ENCODE measurements at places on chromosomes 6 and 20. TPM values are rescaled to one million over a fixed set of nuclear protein-coding genes. Genes with fewer than 3 reads are reported as not detected.
A peak's percentile ranks its signal among the peaks of the same experiment; 100 is the strongest.

DSP gene
- total RNA-seq: 9.9 TPM

HMGCLL1 gene
- 35.2 TPM for total RNA-seq

TCEA2 gene
- total RNA-seq: 26.5 TPM

SLC35D3 gene
- 0.36 TPM for total RNA-seq

GGTLC1 gene
- not detected for total RNA-seq

OR11A1 gene
- not detected for total RNA-seq

ADGB gene
- total RNA-seq: 0.36 TPM

- no peak for DNase-seq
These were observed 40.2 kb downstream of the FOXP4 start for GRCh38 chr6:41586252-41587007.

DNA sequence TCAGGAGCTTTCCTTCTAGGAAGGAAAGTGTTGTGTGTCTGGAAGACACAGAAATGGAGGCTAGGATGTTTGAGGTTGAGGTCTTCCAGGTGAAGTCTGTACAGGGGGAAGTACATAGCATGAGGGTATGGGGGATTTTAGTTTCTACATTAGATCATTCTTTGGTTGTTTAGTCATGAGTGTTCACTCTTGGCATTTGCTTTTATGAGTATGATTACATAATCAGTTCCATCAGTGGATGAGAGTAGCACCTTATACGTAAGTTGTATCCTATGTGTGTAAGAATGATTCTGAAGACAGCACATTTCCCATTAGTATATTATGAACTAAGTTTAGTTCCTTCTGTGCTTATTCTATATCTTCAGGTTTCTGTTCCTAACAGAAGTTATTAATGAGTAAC is 1.9 kb downstream of the CDYL start:
- DNase-seq: no peak

- no peak for DNase-seq
These were observed 859.8 kb downstream of the MAFB start for GRCh38 chr20:39829256-39829655.

- DNase-seq: no peak
These were observed 170.7 kb upstream of the SCGN start for GRCh38 chr6:25481267-25481666.

GRCh38 chr20:53555081-53555480 is 38.6 kb downstream of the ZNF217 start:
- DNase-seq: no peak

DNA sequence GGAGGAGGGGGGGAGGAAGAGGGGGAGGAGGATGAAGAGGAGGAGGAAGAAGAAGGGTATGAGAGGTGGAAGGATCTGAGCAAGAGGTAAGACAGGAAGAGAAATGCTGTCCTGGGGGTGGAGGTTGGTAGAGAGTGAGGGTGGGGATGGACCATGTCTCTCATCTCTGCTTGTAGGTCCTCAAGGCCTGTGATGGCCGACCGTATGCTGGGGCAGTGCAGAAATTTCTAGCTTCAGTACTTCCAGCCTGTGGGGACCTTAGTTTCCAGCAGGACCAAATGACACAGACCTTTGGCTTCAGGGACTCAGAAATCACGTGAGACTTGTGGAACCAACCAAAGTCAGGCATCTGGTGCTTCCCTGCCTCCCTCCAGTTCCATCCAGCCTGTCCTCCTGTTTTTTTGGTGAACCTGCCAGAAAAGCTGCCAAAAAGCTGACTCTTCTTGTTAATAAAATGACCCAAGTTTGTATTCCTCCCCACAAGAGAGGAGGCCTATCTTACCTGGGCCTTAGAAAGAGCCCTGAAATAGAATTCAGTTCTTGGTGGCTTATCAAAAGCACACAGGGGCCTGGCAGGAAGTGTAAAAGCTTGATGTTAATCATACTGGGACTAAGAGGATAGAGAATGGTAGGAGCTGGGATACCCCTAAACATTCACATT is 2.5 kb upstream of the C4A start:
- DNase-seq: no peak

- DNase-seq: no peak
These were observed 75.0 kb downstream of the ISM1 start for GRCh38 chr20:13296070-13296469.

GRCh38 chr6:140744659-140745320 is 1370.3 kb upstream of the CITED2 start:
- DNase-seq: no peak

DNA sequence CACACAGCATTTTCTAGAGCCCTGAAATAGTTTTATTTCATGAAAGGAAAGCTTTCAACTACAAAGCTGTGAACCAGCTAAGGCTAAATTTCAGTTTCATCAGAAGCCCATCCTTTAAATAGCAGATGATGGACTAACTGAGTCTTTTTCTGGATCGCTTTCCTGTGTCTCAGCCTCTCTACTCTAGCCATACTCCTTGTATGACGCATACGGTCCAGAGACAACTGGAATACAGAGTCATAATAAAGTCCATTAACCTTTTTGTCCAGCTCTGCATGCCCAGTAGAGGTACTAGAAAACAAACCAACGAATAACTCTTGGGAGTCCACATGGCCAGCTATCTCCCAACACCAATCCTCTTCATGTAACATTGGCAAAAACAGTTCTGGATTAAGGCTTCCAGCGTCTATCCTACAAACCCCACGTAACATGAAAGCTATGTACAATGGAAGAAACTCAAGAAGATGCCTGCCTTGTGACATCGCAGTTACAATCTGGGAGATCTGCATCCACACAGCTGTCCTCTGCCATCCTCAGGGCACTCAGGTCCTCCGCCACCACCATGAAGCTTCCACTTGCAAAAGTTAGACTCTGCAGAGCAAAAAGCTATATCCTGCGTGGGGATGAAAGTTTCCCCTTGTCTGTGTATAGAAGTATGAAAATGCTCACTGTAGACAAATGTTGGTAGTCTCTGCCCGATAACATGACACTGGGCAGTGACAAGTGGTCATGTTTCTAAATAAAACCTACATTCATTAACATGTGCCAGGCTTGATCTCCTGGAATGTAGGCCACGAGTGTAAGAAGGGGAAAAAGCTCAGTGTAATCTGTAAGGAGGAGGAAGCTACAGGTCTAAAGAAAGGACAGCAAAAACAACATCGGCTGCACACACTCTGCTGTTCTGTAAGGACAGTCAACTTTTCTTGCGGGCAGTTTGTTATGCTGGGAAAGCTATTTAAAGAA is 360.4 kb downstream of the ESR1 start:
- peak; percentile 26 for DNase-seq

DNA sequence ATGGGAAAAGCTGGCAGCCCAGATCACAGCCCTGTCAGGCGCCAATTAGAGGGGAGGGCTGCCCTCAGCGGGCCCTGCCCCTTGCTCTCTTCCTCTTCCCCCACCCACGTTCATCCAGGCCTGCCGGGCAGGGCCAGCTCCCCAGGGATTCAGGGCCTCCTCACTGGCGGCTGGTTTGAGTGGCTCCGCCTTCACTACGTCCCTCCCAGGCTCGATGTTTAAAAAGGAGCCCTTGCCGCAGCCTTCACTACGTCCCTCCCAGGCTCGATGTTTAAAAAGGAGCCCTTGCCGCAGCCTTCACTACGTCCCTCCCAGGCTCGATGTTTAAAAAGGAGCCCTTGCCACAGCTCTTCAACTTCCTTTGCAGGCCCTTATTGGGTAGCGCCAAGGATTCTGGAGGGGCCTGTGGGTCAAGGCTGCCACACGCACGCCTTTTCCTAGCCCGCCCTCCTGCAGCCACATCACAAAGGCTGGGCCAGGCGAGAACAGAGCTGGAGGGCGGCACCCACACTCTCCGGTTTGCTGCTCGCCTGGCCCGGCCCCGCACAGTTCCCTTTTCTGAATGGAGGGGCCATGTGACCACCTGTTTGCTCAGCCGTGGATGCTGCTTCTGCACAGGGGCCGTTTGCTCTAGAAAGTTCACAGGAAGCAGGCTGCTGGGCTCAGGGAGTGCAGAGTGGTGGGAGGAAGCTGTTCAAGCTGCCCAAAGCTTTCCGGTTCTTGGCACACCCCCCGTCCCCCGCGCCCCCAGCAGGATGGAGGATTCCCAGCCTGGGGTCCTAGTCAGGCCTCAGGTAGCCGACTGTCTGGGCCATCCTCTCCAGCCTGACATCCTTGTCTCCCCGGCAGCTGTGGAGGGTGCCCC is 1.6 kb downstream of the SLC17A9 start:
- DNase-seq: no peak

GRCh38 chr6:111864138-111865048 is 8.9 kb downstream of the FYN start:
- no peak for DNase-seq

GRCh38 chr6:101666256-101666655 is 272.7 kb downstream of the GRIK2 start:
- no peak for DNase-seq

- no peak for DNase-seq
These were observed 204.8 kb downstream of the TTLL2 start for GRCh38 chr6:167529444-167530335.

DNA sequence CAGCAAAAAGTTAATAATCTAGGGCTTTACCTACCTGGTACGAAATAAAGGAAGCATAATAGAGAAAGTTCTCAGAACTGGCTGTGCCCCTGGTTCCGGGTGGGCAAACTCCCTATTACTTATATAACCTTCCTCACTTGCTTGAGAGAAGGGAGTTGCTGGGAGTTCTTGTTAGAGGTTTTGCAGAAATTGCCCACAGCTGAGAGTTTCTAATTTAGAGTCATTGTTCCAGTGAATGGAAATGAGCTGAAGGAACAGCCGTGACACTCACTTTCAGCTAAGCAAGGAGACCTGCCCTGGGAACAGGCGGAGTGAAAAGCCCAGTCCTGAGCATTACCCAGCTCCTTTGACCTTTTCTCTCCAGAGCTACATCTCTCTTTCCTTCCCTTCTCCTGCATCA is 594.6 kb upstream of the FLRT3 start:
- no peak for DNase-seq

DNA sequence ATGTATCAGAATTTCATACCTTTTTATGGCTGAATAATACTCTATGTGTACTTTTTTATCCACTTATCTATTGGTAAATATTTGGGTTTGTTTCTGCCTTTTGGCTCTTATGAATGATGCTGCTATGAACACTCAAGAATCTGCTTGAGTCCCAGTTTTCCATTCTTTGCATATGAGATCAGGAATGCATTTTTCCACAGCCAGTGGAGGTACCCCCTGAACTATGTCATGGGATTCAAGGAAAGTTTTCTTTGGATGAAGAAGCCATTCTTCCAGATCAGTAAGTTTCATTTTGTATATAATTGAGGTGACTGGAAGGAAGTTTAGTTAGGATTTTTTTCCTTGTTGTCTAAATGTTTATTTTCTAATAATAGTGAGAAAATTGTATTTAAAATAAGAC is 40.9 kb downstream of the NKX2-4 start:
- no peak for DNase-seq

- DNase-seq: no peak
These were observed 664.3 kb downstream of the RFPL4B start for GRCh38 chr6:113011389-113011788.

- DNase-seq: no peak
These were observed 125.8 kb downstream of the MRPL14 start for GRCh38 chr6:44001318-44002066.

DNA sequence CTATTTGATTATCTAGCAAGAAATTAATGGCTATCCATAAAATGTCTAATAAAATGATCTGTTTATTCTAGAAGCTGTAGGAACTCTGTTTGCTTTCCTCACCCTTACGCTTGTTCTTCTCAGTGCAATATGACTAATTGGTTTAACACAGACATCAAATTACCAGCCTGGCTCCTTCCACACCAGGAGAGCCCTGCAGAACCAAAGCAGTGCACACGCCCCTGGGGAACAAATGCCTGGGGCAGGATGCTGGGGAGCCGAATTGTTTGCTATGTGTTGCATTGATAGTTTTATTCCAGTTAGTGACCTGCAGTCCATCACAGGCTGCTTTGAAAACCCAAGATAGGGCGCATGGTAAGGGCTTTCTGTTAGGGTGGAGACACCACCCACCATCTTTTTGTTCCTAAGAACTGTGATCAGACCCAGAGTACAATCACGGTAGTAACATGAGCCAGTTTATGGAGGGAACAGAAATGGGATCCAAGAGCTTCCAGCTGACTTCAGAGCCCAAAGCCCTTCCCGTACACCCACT is 126.4 kb upstream of the CD93 start:
- DNase-seq: no peak

DNA sequence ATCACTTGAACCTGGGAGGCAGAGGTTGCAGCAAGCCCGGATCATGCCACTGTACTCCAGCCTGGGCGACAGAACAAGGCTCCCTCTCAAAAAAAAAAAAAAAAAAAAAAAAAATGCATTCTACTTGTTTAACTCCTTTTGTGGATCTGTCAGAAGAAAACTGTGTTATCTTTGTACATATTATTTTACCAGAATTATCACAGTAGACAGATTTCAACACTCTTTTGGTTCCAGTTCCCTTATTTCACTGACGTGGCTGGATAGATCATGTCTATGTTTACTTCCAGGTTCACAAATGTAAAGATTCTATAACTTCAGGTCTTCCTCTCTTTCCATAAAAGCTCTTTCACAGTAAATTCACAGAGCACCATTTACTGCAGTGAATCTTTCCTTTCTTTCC is 18.4 kb downstream of the NUDT3 start:
- no peak for DNase-seq

GRCh38 chr6:39804466-39805065 is 12.4 kb downstream of the DAAM2 start:
- no peak for DNase-seq

- DNase-seq: no peak
These were observed 190.4 kb downstream of the CDKAL1 start for GRCh38 chr6:20724443-20725190.

DNA sequence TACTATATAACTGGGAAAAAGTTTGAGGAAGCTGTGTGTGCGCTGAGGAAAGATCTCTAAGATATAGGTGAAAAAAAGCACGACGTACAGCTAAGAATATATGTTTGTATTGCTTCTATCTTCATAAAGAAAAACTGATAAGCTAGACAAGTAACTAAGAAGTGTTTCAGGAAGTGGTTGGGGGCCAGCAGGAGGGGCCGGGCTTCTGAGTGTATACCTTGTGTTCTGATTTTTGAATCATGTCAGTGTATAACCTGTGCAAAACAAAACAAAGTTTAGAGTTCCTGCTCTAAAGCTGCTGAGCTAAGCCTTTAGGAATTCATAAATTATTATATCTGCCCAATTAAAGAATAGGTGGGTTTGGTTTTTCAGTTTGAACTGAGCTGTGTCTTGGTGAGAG is 7.9 kb upstream of the OSER1 start:
- no peak for DNase-seq

DNA sequence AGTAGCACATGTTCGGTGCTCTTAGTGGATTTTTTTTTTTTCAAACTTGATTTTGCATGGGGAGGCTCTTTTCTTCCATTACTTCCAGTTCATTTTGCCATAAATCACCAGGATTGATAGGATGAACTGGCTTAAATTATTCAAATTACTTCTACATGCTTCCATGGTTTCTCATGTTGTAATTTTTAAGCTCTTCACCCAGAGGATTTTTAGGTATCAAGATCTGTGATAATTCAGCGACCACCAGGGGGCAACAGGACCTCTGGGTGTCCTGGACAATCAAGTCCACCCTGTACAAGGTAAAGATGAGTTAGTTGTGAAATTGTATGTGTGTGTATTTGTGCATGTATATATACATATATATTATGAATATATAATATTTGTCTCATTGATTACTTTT is 4.2 kb upstream of the EPHA7 start:
- DNase-seq: no peak
